ENCODE measurements at places on chromosomes 3 and 15. TPM values are rescaled to one million over a fixed set of nuclear protein-coding genes. Genes with fewer than 3 reads are reported as not detected.
A peak's percentile ranks its signal among the peaks of the same experiment; 100 is the strongest.

Gene TARS3
- 11.5 TPM for total RNA-seq

Gene SLC2A2
- not detected for total RNA-seq

Gene GOLGA8O
- total RNA-seq, result 2.2 TPM

Gene HRG
- not detected for total RNA-seq

Gene BFSP2
- total RNA-seq, result not detected

Gene RAB8B
- total RNA-seq, result 187 TPM

Gene C2CD4B
- total RNA-seq, result 0.58 TPM

Gene CIB1
- 149 TPM for total RNA-seq

Gene SPSB4
- 0.07 TPM for total RNA-seq

Gene CEP152
- 32.0 TPM for total RNA-seq

Gene CHRM5
- total RNA-seq, result not detected

Gene CLSTN2
- total RNA-seq, result not detected

DNA sequence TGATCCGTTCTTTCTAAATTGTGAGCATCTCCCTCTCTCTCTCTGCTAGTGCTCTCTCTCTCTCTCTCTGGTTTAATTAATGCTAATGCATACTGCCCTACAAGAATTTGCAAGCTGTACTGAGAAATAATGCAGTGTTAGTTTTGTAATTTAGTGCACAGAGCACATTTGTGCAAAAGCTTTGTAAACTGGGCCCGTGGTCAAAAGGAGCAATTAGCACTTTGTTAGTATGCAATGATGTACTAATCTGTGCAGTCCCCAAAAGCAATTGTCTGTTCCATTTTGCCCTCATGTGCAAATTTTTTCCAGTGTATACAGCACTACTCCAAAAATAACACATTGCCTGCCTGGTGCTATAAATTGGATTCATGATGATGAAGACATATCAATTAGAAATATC lies 184.6 kb upstream of the CMC1 start:
- no peak overlapping the region for H3K27ac ChIP-seq
- no peak for DNase-seq
- H3K4me3 ChIP-seq, result no peak overlapping the region
- H3K27me3 ChIP-seq, result peaks cover 2% of the 10 kb centered on the region

DNA sequence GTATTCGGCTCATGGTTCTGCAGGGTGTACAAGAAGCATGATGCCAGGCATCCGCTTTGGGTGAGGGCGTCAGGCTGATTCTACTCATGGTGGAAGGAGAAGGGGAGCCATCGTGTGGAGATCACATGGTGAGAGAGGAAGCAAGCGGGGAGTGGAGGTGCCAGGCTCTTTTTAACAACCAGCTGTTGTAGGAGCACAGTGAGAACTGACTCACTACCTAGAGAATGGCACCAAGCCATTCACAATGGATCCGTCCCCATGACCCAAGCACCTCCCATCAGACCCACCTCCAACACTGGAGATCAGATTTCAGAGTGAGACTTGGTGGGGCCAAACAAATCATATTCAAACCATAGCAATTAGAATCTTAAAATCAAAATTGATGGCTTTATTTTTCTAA lies 259.8 kb upstream of the CTDSPL start:
- H3K36me3 ChIP-seq, result no peaks in the 10 kb centered on the region
- no peak overlapping the region for H3K4me3 ChIP-seq
- no peak for DNase-seq
- H3K27ac ChIP-seq, result no peak overlapping the region
- no peaks in the 10 kb centered on the region for H3K4me1 ChIP-seq

GRCh38 chr3:98148751-98149150 lies 1.5 kb downstream of the OR5H14 start:
- no peak overlapping the region for H3K4me3 ChIP-seq
- H3K4me1 ChIP-seq, result no peaks in the 10 kb centered on the region
- no peak for DNase-seq
- no peaks in the 10 kb centered on the region for H3K36me3 ChIP-seq

DNA sequence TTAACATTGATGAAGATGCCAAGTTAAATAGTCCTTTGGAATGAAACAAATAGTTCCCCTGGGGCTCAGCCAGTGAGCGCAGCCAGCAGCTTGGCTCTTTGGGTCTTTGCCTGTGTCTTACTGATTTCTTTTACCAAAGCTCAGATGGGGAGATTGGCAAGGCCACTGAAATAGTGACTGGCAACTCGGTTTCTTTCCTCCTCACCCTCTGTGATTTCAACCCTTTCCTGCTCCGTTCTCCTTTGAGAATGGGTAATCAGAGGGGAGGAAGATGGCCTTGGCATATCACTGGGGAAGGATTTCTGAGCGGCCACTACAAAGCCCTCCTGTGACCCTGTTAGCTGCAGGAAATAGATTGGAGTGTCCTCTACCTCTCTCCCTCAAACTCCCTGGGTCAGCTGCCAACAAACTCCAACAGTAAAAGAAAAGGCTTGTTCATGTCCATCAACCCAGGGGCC lies 337.1 kb upstream of the LRRFIP2 start:
- no peak for DNase-seq
- H3K4me1 ChIP-seq, result no peaks in the 10 kb centered on the region
- no peak overlapping the region for H3K4me3 ChIP-seq
- H3K36me3 ChIP-seq, result no peaks in the 10 kb centered on the region
- H3K27ac ChIP-seq, result no peak overlapping the region

DNA sequence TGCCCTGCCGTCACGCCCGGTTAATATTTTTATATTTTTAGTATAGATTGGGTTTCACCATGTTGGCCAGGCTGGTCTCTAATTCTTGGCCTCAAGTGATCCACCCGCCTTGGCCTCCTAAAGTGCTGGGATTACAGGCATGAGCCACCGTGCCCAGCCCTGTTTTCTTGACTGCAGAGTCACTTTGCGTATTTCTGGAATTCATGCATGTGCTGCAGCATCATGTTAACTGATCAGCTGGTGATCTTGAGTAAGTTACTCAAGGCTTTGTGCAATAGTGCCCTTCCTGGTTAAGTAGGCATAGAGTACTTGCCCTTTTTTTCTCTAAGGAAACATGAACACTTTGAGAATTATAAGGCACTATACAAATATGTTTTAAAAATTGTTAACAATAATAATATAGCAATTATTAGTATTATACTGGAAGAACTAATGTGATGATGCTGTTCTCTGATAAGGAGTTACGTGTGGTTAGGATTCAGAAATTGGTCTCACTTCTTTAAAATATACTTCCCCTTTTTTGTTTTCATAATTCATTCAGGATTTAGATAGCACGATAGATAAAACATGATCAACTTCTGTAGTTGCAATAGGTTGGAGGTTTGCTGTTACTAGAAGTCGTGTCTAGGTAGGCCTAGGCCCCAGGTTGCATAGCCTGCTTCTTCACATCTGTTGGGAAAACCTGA lies 33.6 kb downstream of the GPR171 start:
- peak overlapping the region; percentile 44 for H3K4me3 ChIP-seq
- peaks cover 48% of the 10 kb centered on the region for H3K4me1 ChIP-seq
- peak overlapping the region; percentile 92 for H3K27ac ChIP-seq
- peaks cover 2% of the 10 kb centered on the region for H3K36me3 ChIP-seq
- H3K27me3 ChIP-seq, result peaks cover 1% of the 10 kb centered on the region

DNA sequence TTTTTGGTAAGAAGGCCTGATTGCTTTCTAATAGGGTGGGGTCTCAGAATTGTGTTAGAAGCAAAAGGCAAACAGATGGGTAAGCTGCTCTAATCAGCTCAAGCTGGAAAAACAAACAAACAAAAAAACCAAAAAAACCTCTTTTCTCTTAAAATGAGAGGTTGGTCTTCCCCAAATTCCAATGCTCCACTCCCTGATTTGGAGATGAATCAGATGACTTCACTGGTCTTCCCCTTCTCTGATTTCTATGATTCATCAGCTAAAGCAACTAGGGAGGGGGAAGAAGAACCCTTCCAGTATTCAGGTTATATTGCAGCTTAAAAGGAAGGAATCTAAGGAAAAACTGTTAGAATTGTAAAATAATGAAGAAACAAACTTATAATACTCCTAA lies 9.6 kb upstream of the ANXA2 start:
- H3K27me3 ChIP-seq, result peaks cover 8% of the 10 kb centered on the region
- peaks cover 12% of the 10 kb centered on the region for H3K4me1 ChIP-seq

GRCh38 chr3:14047841-14048240 lies 76.8 kb downstream of the CHCHD4 start:
- H3K4me3 ChIP-seq, result no peak overlapping the region
- peaks cover 20% of the 10 kb centered on the region for H3K27me3 ChIP-seq
- H3K27ac ChIP-seq, result no peak overlapping the region
- no peak for DNase-seq
- no peaks in the 10 kb centered on the region for H3K4me1 ChIP-seq
- H3K36me3 ChIP-seq, result no peaks in the 10 kb centered on the region

- H3K4me3 ChIP-seq, result no peak overlapping the region
- no peaks in the 10 kb centered on the region for H3K27me3 ChIP-seq
- peaks cover 3% of the 10 kb centered on the region for H3K4me1 ChIP-seq
- peaks cover 21% of the 10 kb centered on the region for H3K36me3 ChIP-seq
- DNase-seq, result no peak
Measured at GRCh38 chr15:89587955-89588354, 12.7 kb downstream of the TICRR start.

GRCh38 chr3:195178124-195178910 lies 92.6 kb downstream of the XXYLT1 start:
- no peak for DNase-seq
- H3K27me3 ChIP-seq, result no peaks in the 10 kb centered on the region
- no peak overlapping the region for H3K4me3 ChIP-seq
- H3K4me1 ChIP-seq, result peaks cover 16% of the 10 kb centered on the region

GRCh38 chr3:161989012-161989411 lies 492.4 kb downstream of the OTOL1 start:
- H3K27ac ChIP-seq, result no peak overlapping the region
- no peak overlapping the region for H3K4me3 ChIP-seq
- no peaks in the 10 kb centered on the region for H3K36me3 ChIP-seq
- DNase-seq, result no peak

GRCh38 chr3:29373131-29373680 lies 92.3 kb downstream of the RBMS3 start:
- H3K36me3 ChIP-seq, result no peaks in the 10 kb centered on the region
- H3K4me3 ChIP-seq, result no peak overlapping the region
- H3K4me1 ChIP-seq, result peaks cover 7% of the 10 kb centered on the region
- H3K27me3 ChIP-seq, result peaks cover 2% of the 10 kb centered on the region
- H3K27ac ChIP-seq, result no peak overlapping the region

GRCh38 chr15:87083201-87083600 lies 1003.5 kb downstream of the AGBL1 start:
- no peaks in the 10 kb centered on the region for H3K36me3 ChIP-seq
- H3K4me3 ChIP-seq, result no peak overlapping the region
- no peaks in the 10 kb centered on the region for H3K27me3 ChIP-seq
- H3K4me1 ChIP-seq, result no peaks in the 10 kb centered on the region

- no peak for DNase-seq
- no peaks in the 10 kb centered on the region for H3K27me3 ChIP-seq
- H3K4me3 ChIP-seq, result no peak overlapping the region
- peaks cover 10% of the 10 kb centered on the region for H3K4me1 ChIP-seq
- no peak overlapping the region for H3K27ac ChIP-seq
- H3K36me3 ChIP-seq, result peaks cover 59% of the 10 kb centered on the region
Measured at GRCh38 chr3:172776049-172776717, 25.7 kb downstream of the ECT2 start.

DNA sequence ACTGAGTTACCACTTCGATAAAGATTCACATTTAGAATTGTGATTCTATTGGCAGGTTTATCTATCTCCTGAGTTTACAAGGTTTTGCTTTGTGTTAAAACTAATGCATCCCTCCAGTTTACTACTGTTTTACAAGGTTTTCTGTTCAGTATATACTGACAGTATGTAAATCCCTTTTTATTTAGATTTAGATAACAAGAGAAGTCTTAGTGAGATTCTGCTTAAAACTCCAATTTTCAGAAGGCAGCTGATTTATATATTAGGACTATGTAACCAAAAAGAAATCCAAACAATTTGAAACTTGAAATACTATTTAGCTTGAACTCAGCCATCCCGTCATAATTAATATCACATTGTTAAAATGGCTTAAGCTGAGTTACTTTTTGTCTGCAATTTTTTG lies 619.2 kb downstream of the NAALADL2 start:
- no peaks in the 10 kb centered on the region for H3K4me1 ChIP-seq
- H3K27ac ChIP-seq, result no peak overlapping the region
- H3K4me3 ChIP-seq, result no peak overlapping the region
- no peak for DNase-seq
- no peaks in the 10 kb centered on the region for H3K36me3 ChIP-seq

DNA sequence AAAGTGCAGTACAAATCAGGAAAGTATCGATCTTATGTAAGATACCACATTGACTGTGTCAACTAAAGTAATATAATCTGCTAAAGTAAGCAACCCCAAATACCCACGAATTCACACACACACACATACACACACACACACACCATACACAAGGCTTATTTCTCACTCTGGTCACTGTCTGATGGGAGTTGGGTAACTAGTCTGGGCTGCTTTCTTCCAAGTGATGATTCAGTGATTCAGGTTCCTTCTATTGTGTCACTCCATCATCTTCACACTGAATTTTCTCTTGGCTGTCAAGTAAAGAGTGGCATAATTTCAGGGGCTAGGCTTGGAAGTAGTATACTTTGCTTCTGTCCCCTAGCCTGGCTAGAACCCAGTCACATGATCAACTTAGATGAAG lies 104.8 kb upstream of the CCDC54 start:
- H3K36me3 ChIP-seq, result no peaks in the 10 kb centered on the region
- peaks cover 37% of the 10 kb centered on the region for H3K27me3 ChIP-seq
- H3K27ac ChIP-seq, result no peak overlapping the region
- no peaks in the 10 kb centered on the region for H3K4me1 ChIP-seq
- no peak overlapping the region for H3K4me3 ChIP-seq
